ENCODE measurements at places on chromosomes 4 and X.
A peak's percentile ranks its signal among the peaks of the same experiment; 100 is the strongest.

- DNase-seq: no peak
Observed at GRCh38 chrX:119190091-119190681, 45.9 kb upstream of the PGRMC1 start.

DNA sequence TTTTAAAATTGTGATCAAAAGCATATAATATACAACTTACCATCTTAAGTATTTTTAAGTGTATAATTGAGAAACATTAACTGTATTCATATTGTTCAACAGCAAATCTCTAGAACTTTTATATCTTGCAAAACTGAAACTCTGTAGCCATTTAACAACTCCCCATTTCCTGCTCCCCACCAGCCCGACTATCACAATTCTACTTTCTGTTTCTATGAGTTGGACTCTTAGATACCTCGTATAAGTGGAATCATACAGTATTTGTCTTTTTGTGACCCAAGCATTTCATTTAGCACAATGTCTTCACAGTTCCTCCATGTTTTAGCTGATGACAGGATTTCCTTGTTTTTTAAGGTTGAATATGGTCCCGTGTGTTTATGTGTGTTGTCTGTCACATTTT is 106.0 kb downstream of the LRBA start:
- no peak for DNase-seq

GRCh38 chrX:5726224-5726623 is 502.4 kb downstream of the NLGN4X start:
- no peak for DNase-seq

DNA sequence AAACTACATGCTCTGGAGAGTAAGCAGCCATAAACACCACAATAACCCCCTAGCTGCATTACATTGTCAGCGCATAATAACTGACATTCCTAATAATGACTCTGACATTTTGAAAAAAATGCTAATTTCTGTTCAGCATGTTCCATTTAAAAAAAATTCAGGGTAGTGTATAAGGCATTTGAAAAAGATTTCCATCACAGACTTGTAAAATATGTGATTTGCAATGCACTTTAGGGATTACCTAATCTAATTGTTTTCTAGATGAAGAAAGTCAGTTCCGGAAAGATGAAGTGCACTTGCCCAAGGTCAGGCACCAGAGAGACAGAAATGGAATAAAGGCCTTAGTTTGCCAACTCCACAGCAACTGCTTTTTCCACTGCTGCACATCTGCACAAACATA is 55.3 kb downstream of the FANCB start:
- DNase-seq: no peak

GRCh38 chr4:165384186-165384585 is 5.4 kb downstream of the CPE start:
- no peak for DNase-seq

DNA sequence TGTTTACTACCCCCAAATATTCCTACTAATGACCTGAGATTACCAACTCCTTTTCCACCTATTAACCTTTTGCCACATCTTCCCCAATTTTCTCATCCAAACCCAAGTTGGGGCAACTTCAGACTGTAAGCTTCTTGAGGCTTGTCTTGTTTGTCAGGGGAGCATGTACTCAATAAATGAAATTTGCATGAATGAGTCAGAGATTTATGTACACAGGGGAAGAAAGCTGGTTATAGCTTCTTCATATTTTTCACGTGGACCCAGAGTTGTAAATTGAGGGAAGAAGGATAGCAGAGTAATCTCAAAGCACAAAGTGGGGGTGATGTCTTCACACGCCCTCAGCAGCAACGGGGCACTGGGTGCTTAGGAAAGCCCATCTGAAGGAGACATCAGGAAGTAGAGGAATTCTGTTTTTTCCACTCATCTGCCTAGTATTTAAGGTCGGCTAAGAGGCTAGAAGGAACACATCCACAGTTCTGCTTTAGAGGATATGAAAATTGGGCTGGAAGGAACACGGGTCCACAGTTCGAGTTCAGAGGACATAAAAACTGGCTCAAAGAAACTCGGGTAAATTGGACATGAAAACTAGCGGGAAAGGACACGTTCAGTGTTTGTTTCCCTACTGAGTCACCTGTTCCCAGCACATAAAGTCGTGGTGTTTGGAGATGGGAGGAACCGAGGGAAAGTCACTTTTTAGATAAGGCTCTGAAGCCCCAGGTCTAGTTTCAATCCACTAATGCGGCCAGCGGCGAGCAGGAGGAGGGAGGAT is 696 bp upstream of the CA5B start:
- DNase-seq: no peak

DNA sequence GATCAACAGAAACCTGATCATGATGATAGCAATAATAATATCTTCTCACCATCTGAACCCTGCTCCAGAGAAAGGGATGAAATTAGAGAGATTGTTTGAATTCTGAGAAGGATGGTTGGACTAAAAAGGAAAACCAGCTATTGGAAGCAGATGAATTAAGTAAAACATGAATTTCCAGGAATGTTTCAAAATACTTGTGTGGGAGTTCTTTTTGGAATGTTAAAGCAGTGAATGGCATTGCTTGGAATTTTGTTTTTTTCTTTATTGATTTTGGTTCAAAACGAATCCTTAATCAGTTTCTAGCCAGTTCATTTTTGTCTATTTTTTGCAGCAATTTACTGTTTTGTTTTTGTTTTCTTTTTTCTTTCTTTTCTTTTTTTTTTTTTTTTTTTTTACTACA is 150.3 kb downstream of the NHS start:
- no peak for DNase-seq

- DNase-seq: no peak
Observed at GRCh38 chrX:6159468-6159867, 69.2 kb downstream of the NLGN4X start.

DNA sequence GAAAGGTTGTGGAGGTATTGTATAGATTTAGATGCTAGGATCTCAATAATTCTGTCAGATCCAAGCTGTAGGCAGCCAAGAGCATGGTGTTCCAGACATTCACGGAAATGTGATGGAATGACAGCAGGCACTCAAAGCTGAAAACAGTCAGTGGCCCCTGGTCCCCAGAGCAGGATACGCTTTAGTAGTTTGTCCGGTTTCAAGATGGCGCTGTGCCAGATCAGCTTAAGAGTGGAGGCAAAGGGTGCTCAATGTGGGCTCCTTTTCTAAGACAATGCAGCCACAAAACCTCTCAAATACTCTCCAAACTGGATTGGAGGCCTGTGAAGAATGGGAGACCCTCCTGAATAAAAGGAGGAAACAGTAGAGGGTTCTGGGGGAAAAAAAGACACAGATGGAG is 291.2 kb upstream of the HS3ST1 start:
- no peak for DNase-seq

DNA sequence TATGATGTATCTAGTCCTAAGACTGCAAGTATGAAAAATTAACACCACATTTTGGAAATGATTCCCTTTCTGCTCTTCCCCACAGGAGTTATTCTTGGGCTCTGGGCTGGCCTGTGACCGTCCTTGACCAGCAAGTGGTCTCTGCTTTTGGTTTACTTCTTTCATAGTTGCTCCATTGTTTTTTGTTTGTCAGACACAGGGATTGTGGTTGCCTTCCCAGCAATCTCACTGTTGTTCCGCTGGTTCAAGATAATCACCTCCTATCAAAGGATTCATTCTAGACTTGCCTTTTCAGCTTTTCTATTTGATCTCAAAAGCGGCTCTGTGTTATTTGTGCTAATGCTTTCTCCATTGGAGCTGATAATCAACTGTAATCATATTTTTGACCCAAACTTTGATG is 218.8 kb downstream of the MGST2 start:
- no peak for DNase-seq

DNA sequence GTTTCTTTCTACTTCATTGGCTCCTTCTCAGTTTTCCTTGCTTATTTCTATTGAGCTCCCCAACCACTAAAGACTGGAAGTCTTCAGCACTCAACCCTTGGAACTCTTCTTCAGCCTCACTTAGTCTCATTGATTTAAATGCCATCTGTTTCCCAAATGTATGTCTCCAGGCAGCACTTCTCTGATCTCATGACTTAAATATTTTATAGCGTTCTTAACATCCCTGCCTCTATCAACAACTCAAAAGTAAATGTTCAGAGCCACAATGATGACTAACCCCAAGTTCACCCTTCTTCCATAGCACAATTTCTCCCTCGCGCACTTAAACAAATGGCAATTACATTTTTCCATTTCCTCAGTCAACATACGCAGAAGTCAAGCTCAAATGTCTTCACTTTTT is 1393.3 kb downstream of the ARAP2 start:
- DNase-seq: peak; percentile 6

DNA sequence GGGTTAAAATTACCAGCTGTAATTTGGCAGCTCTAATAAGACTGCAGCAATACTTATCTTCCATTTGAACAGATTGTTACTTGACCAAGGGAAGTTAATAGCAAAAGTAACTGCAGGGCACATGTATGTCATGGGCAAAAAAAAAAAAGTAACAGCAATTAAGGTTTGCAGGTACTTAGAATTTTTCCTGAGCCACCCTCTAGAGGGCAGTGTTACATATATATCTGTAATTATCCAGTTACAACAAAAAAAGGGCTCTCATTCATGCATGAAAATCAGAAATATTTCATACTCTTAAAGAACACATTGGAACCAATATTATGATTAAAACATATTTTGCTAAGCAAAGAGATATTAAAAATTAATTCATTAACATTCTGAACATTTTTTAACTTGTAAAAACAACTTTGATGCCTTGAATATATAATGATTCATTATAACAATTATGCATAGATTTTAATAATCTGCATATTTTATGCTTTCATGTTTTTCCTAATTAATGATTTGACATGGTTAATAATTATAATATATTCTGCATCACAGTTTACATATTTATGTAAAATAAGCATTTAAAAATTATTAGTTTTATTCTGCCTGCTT is 25.1 kb downstream of the XIAP start:
- DNase-seq: peak; percentile 13
